Vagina (tissue), 2 donors: ENCODE measurements at places on chromosomes 3 and 15. TPM values are rescaled to one million over a fixed set of nuclear protein-coding genes. Genes with fewer than 3 reads are reported as not detected.

Gene RGMA
- 21.6 TPM for total RNA-seq

Gene IL20RB
- total RNA-seq, result 67.3 TPM

Gene CACNA2D3
- 17.2 TPM for total RNA-seq

Gene PLXNB1
- 257 TPM for total RNA-seq

Gene TAMM41
- total RNA-seq, result 27.5 TPM

Gene IL17RB
- total RNA-seq, result not detected

Gene ACY1
- total RNA-seq, result 29.7 TPM

Gene APH1B
- 22.8 TPM for total RNA-seq

Gene CTXN2
- not detected for total RNA-seq

Gene MEX3B
- total RNA-seq, result 5.2 TPM

Gene MED12L
- total RNA-seq, result 1.7 TPM

Gene SKOR1
- 0.25 TPM for total RNA-seq

Gene TMEM44
- 11.0 TPM for total RNA-seq

Gene COL6A6
- not detected for total RNA-seq

Gene ARPP21
- not detected for total RNA-seq

Gene GOLGA8J
- not detected for total RNA-seq

Gene RARB
- total RNA-seq, result 15.0 TPM

Gene TNFAIP8L3
- 21.9 TPM for total RNA-seq

Gene LMOD3
- not detected for total RNA-seq

Gene EFCC1
- total RNA-seq, result 3.7 TPM

Gene GHRL
- total RNA-seq, result not detected

Gene NR2E3
- 0.98 TPM for total RNA-seq

Gene IL17RC
- total RNA-seq, result 66.3 TPM

Gene CCR5
- 3.9 TPM for total RNA-seq

Gene HIGD2B
- not detected for total RNA-seq

Gene ST3GAL6
- 1.7 TPM for total RNA-seq

Gene LINGO1
- 4.7 TPM for total RNA-seq

Gene CLCN2
- 8.1 TPM for total RNA-seq

Gene OR5H2
- not detected for total RNA-seq

Gene MINAR1
- total RNA-seq, result 0.74 TPM

Gene HEG1
- 47.1 TPM for total RNA-seq

Gene CMTM8
- 4.7 TPM for total RNA-seq

Gene SCAANT1
- not detected for total RNA-seq

Gene CLEC3B
- 41.7 TPM for total RNA-seq

Gene BMF
- 2.9 TPM for total RNA-seq

Gene P2RY12
- 1.2 TPM for total RNA-seq

Gene IGF2BP2
- 9.8 TPM for total RNA-seq

Gene AMIGO3
- not detected for total RNA-seq

Gene POPDC2
- 3.4 TPM for total RNA-seq

Gene CCR3
- total RNA-seq, result not detected

Gene BHLHE40
- total RNA-seq, result 347 TPM

Gene STRIT1
- not detected for total RNA-seq

Gene DLL4
- total RNA-seq, result 20.9 TPM

Gene PTH1R
- total RNA-seq, result 13.0 TPM
